DMS79 treated with DMSO at 0.1 percent for 48 hours (cell line): ENCODE measurements at places on chromosomes 6 and 20.

DNA sequence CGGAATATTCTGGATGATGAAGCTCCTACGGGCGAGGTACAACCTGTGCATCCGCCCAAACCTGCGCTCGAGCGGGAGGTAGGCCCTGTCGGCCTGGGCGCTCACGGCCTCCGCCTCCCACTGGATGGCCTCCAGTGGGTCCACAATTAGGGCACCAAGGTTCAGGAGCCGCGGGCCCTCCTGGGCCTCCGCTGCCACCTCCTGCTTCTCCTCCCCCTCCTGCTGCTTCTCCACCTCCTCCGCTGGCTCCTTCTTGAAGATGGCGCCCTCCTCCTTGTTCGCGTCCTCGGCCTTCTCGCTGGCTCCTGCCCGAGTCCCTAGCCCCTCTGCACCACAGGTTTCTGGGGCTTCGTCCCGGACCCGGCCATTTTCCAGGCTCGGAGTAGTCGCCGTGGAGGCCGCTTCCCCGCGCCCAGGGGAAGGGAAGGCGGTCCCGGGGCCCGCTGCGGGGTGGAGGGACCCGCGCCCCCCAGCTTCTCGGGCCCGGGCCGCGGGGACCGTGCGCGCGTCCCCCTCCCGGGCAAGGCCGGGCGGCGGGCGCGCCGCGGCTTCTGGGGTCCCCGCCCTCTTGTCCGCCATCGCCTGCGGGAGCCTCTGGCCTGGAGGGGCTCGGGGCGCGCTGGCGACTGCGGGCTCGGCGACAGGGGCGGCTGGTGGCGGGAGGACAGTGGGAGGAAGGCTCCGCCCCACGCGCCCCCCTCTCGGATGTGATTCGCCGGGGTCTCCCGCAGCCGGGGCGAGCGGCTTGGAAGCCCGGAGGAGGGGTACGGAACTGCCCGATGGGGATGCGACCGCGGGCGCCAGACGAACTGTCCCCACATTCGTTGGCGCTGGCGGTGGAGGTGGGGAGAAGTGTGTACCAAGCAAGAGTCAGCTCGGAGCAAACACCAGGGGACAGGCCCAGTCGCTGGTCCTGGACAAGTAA is 17.6 kb downstream of the PLAGL2 start:
- DNase-seq, result peak; percentile 75

DNA sequence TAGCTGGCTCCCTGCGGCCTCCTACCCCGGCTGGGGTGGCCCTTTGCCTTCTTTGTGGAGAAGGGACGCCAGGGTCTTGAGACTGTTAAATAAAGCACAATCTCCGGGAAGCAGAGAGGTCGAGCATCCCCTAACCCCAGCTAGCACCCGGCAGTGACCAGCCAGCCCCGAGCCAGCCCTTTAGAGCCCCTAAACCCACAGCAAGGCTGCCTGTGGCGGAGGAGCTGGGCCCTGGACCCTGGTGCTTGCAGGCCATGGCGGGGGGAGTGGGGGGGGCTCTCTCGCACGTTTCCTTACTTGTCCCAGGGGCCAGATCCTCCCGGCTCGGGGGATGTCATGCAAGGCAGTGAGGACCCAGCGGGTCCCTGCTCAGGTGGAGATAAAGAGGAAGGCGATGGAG is 49.2 kb upstream of the GATA5 start:
- DNase-seq, result no peak

- DNase-seq, result no peak
Observed at GRCh38 chr6:160048471-160048870, 73.1 kb upstream of the SLC22A1 start.

- no peak for DNase-seq
Observed at GRCh38 chr6:38955861-38956260, 92.7 kb upstream of the GLP1R start.

- DNase-seq, result no peak
Observed at GRCh38 chr6:7176208-7176607, 68.4 kb downstream of the RREB1 start.

DNA sequence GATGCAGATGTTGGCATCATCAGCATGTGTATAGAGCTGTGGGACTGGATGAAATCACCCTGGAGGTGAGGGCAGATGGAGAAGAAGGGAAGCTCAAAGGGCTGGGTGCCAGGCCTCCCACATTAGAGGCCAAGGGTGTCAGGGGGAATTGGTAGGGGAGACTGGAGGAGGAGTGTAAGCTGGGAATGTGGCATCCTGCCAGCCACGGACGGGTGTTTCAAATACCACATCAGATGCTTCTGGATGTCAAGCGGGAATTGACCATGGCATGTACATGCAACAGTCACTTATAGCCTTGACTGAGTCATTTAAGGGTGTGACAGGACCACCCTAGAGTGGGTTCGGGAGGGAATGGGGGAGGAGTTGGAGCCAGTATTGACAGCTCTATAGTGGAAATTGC is 9.6 kb downstream of the ERGIC3 start:
- no peak for DNase-seq

DNA sequence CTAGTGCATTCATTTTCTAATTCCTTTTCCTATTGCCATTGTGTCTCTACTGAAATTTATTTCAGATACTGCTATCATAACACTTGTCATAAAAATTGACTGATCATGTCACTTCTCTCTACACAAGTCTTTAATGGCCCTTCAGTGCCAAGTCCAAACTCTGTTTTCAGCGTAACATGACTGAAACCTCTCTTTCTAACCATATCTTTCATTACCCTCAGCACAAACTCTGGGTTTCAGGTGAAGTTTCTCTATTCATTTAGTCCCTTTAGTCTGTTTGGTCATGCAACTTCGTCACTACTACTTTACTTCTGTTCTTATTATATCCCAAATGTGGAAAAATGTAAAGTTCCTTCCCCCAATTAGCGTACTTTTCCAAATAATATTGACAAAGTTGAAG is 234.9 kb downstream of the OGFRL1 start:
- no peak for DNase-seq

DNA sequence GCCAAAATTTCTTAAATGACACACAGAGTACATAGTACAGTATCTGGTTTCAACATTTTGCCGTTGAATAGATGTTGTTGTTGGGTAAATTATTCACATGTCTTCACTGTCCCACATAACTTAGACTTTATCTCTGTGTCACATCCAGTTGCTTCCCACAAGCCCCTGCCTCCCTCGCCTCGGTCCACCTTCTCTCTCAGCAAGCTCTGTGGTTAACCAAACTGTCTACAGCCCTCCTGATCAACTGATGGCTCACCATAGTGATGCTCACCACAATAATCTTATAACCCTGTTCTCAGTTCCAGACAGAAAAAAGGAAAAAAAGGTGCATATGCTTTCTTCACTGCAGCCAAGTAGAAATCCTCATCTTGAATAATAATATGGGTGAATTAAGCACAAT is 23.0 kb downstream of the IL17F start:
- DNase-seq, result no peak

- DNase-seq, result no peak
Observed at GRCh38 chr6:70327036-70327435, 24.2 kb upstream of the COL9A1 start.

GRCh38 chr6:153012856-153013255 is 10.3 kb upstream of the MTRF1L start:
- DNase-seq, result no peak

DNA sequence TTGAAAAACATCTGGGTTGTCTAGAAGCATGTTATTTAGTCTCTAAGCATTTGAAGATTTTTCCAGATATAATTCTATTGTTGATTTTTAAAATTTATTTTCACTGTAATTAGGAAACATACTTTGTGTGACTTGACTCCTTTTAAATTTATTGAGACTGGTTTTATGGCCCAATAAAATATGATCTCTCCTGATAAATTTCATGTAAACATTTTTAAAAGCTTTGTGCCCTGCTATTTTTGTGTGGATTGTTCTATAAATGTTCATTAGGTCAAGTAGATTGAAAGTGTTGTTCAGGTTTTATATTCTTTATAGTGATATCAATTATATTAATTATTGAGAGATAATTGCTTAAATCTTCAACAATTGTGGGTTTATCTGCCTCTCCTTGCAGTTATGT is 105.4 kb downstream of the RFX6 start:
- no peak for DNase-seq

DNA sequence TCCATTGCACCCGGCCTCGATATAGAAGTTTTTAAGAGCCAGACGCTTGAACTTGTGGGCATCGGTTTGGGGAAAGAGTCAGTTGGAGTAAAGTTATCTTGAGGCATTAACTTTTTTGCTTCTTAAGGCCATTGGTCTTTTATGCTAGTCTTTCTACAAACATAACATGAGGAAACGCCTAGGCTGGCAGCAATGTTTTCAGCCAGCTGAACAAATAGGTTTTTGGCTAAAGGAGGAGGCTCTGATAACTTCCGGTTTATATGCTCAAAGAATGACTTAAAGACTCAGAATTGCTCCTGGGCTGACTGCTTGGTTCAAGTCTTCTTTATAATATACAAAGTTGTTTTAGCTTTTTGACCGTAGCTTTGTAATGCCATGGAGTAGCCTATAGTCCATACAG is 46.2 kb downstream of the HLA-C start:
- DNase-seq, result no peak
